ENCODE measurements at places on chromosomes 6 and 20.

GRCh38 chr20:45293041-45294002 lies 13.3 kb upstream of the RBPJL start:
- DNase-seq, result peak; percentile 71

- no peak for DNase-seq
These were observed 23.6 kb downstream of the GMDS start for GRCh38 chr6:2221726-2222274.

- no peak for DNase-seq
These were observed 747.8 kb downstream of the PTPRT start for GRCh38 chr20:42441864-42442331.

GRCh38 chr6:53273370-53273769 lies 75.4 kb downstream of the ELOVL5 start:
- DNase-seq, result no peak

DNA sequence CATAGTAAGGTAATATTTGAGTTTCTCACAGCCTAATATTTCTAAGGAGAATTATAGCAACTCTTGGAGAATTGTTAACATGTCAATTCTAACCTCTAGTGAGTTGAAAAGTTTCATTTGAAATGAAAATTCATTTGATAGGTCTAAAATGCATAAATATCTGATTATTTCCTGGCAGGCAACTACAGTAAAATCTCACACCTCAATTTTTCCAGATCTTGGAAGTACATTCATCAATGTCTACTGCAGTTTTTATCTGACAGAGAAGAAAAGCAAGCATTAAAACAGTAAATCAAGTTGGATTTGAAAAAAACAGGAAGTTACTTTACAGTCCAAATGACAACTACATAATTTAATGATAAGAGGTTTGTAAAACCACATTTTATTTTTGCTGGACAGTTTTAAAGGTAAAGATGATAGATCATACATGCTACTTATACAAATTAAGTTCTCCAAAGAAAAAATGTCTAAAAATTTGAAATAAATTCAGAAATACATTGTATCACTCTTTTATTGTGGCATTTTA lies 631.3 kb downstream of the EYS start:
- no peak for DNase-seq

- no peak for DNase-seq
These were observed 4.4 kb downstream of the CSNK2A1 start for GRCh38 chr20:539191-539590.

DNA sequence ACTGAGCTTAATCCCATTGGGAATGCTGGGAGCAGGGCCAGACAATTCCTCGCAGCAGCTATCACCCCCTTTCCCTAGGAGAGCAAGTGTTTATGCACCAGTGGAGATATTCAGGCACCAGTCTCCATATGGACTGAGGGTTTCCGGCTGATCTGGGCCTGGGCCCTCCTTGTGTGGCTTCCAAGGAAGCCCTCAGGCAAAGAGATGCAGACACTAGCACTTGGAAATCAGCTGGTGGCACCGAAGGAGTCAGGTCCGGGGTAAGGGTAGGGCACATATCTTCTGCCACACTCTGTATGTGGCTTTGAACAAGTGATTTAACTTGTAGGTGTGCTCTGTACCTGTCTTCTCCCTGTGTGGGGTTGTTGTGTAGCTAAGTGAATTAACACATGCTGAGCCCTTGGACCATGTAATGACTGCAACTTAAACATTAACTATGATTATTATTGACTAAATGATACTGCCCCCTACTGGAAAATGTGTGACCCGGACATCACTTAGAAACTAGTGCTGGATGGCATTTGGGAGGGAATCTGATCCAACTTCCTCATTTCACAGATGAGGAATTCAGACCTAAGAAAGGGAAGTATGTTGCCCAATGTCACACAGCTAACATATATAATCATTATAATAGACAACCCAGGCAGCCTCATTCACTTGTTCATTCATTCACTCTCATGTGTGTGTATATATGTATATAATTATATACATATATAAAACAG lies 19.3 kb upstream of the WFDC2 start:
- DNase-seq, result peak; percentile 55

DNA sequence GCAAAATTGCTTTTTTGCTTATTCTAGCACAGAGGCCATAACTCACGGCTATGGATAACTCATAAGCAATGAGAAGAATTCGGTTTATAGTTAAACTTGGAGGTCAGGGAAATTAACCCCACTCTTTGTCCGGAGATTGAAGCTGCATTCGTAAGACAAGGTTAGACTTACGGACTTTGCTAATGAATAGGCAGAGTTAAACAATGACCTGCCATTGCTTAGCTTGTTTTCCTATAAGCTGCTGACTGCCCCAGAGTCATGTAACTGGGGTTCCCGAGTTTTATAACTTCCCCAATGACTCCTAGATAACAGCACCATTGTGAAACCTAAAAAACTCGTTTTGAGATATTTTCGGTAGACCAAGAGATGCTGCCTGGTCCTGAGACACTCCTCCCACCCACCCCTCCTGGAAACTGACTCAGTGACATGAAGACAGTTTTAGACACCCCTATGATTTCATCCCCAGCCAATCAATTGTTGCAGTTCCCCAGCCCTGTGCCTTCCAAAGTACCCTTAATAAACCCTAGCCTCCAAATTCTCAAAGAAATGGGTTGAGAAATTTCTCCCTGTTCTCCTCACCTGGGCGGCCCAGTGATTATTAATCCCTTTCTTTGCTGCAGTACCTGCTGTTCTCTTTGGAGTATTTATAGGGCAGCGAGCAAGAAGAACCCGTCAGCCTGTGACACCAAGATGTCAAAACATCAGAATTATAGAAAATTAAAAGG lies 33.1 kb upstream of the MCUR1 start:
- no peak for DNase-seq

DNA sequence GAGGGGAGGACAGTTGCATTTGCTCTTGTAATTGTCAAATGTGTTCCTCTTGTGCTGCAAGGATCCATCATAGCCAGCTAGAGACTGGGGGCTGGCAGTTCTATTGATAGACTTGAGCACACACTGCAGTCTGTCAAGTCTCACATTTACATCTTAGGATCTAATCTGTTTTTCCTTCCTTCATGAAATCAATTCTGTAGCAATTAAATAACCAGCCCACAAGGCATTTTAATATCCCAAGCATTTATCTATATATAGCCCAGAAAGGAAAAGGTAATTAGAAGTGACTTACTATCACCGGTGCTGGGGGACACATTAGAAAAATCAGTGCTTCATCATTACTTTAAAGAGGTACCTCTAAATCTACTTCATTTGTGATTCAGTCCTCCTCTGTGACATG lies 143.0 kb upstream of the STXBP5 start:
- DNase-seq, result no peak

GRCh38 chr6:155595284-155595683 lies 139.6 kb upstream of the NOX3 start:
- no peak for DNase-seq

DNA sequence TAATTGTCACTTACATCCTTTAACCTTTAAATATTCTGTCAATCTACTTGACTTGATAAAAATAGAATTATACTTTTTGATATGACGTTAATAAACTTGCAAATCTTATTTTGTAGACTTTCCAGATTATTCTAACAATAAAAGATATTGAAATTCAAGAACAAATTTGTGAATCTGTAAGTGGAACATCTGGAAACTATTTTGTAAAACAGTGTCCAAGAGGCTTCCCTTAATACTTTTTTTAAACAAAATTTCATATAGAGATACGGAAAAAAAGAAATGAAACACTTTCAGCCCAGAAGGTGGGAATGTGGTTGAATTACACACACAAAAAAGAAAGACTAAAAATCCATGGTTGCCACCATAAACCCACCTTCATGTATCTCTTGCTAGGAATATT lies 174.4 kb downstream of the COL19A1 start:
- no peak for DNase-seq

- DNase-seq, result no peak
These were observed 347.6 kb downstream of the TPBG start for GRCh38 chr6:82711105-82711827.

DNA sequence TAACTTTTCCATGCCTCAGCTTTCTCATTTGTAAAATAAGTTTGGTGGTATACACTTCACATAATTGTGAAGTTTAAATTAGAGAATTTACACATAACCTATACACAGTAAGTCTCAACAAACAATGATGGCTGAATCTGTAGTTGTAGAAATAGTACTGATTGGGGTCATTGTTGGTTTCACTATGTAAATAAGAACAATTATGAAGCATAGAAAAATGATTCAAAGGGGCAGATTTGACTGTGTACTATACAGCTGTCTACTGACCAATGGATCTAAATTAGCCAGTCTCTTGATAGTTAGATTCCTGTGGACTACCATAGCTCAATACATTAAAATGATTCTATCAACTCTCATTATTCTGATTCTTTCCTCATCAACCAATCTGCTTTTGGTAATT lies 181.1 kb upstream of the STXBP5 start:
- no peak for DNase-seq

DNA sequence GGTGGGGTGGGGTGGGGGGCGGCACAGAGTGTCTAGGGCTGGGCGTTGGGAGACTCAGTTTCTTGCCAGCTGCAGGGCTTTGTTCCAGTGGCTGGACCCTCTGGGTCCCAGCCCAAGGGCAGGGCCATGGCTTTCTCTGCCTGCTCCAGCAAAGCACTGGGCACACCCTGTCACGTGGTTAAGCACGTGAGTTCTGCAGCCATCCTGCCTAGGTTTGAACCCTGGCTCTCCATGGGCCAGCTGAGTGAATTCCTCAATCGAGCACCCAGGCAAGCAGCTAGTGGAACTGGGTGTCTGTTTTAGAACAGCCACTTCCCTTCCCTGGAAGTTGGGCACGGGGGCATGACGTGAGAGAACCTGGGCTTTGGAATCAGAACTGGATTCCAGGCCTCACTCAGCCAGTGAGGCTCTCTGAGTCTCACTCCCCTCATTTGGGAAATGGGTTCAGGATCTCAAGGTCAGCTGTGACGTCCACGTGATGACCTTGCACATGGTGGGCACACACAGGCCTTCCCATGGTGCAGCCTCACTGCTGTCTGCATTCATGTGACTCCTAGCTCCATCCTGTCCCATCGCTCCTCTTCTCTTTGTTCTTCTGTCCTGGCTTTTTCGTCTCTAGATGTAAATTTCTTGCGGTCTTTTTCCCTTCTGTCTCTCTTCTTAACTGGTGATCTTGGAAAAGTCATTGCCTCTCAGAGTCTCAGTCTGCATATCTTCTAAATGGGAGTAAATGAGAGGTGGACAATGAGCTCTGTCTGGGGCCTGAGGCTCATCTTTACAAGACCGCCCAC lies 45.9 kb downstream of the NOL4L start:
- no peak for DNase-seq

GRCh38 chr20:5859608-5860007 lies 90.7 kb downstream of the TRMT6 start:
- DNase-seq, result no peak

DNA sequence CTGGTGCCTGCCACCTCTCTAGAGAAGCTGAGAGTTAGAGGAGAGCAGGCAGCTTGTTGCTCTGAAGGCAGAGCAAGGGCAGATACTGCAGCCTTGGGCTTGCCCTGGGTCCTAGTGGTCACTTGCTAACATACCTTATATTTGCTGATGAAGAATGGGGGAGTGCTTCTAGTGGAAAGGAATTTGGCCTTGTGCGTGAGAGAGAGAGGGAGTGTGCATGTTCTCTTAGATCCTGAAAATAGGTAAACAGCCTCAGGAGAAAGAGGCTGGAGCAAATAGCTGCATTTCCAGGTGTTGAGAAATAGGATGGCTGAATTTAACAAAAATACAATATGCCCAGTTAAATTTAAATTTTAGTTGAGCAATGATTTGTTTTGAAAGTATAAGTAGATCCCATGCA lies 724.5 kb upstream of the FLRT3 start:
- no peak for DNase-seq

Measured in kidney capillary endothelial cell (primary cell).